Pons (tissue), 1 donor: ENCODE measurements at places on chromosomes 12 and 14.
A peak's percentile ranks its signal among the peaks of the same experiment; 100 is the strongest.

DNA sequence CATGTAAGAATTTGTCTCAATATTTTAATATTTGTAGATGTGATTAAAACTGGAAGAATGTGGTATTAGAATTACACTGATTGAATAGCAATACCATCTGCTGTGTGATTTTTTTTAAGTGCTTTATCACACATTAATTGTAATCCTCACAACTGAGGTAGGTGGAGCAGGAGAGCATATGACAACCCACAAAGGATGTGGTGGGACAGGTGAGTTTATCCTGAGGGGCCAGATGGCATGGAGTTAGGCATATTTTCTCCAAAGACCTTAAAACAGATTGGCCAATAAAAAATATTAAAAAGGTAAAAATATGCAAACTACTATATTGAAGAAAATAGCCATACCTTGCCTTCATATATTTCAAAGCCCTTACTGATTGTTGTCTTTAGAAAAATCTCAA, 7.8 kb downstream of the LRRC10 start:
- DNase-seq, result no peak

DNA sequence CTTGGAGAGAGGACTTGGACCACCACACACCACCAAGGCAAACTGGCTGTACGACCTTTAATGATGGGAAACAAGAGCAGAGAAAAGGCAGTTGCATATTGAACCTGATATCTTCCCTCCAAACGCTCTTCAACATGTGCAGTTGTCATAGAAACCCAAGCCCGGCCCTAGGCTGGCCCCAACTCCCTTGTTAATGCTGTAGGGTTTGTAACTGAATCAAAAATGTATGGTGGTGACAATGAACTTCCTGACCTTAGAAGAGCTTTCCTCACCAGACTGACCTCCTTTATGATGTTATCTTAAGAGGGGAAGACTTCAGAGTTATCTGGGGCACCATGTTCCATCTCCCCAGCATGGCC, 12.3 kb downstream of the APOLD1 start:
- no peak for DNase-seq

DNA sequence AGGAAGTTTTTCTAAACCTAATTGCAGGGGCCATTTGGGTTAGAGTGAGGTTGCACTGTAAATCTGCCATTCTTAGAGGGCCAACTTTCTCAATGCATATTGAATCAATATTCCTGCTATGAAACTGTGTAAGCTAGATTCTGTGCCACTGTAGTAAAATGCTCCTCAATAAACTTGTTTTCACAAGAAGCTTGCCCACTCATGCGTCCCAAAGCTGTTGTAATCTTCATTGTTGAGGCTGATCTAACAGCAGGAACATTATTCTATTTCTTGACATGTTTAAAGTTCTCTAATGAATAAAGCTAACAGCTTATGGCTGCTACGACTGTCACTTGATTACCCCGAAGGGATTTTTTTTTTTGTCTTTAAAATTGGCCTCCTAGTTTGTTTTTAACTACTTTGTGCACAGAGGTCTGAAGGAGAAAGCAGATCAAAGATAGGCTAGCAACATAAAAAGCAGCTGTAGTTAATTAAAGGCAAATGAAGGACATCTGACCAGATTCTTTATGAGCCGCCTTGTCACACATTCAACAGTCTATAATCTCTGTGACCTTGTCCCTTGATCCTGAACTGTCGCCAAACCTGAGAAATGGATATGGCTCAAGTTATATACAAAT, 243.7 kb downstream of the PAX9 start:
- DNase-seq, result no peak

DNA sequence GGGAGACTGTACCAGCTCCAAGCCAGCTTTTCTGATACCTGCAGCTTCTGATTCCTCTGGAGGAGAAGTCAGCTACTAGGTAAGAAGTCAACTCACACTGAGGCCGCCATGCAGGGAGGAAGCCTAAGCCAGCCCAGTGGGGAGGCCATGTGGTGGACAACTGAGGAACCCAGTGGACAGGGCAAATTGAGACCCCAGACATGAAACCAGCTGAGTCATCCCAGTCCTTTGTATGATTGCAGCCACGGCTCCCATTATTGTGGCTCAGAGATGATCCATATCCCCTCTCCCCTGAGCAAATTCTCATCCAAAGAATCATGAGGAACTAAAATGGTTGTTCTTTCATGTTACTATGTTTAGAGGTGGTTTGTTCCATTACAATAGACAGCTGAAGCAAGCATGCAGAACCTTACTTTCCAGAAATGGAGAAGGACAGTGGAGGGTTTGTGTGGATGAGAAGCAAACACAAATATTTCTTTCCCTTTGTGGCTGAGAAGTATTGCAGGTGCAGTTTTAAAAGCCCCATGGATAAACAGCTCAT, 1147.3 kb upstream of the TMEM132C start:
- DNase-seq, result no peak

DNA sequence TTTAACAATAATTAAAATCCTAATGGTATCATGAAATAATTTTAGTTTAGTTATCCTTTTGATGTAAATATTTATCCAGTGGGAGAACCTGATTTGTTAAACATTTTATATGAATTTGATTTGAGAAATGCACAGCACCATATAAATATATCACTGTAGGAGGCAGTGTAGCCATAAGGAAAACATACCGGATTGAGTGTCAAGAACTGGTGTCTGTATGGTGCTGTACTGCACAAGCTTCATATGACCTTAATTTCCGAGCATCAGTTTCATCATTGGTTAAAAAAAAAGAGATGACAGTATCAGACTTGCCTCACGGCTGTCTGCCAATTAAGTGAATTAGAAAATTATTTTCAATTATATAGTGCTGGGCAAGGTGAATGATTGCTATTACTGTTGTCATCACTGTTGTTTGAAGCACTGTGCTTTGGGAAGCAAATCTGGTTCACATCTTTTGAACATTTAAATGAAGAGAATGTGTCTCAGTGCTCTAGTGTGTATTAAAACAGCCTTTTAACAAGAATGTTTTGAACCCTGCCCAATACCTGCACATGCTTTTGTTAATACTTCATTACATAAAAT, 72.1 kb downstream of the TMTC2 start:
- peak; percentile 71 for DNase-seq

DNA sequence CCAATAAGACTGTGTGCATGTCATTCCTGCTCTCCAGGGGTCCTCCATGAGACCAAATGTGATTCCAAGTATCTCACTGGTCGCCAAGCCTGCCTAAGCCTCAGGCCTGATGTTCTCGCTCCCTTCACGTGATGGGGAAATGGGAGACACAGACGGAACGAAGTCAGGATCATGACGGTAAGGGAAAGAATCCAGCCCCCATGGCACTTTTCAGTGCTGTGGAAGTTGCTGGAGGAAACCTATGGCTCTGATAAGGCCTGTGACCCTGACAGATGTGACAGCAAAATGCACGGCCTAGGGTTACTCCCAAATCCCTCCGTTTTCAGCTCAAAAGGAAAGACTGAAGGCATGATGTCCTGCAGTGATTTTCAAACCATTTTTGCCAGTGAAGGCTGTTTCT, 184.9 kb downstream of the CALM1 start:
- DNase-seq, result no peak

- no peak for DNase-seq
Observed at GRCh38 chr12:585062-586061, 77.9 kb downstream of the NINJ2 start.

- no peak for DNase-seq
Observed at GRCh38 chr14:56810147-56810719, at the start of gene OTX2. OTX2 (minus strand) TSS chr14:56810479; CDS start chr14:56805456, 5,023 bp downstream.

DNA sequence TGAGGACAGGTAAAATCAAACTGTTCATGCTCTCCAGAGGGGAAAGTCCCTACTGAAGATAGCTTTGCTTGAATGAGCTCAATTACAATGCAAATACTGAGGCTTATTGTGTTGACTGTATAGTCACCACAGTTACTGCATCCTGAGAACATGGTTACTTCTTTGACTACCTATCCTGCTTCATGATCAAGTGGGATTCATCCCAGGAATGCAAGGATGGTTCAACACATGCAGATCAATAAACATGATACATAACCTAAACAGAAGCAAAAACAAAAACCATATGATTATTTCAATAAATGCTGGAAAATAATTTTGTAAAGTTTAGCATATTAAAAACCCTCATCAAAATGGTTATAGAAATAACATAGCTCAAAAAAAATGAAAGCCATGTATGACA, 32.9 kb upstream of the P2RX7 start:
- no peak for DNase-seq

- DNase-seq, result no peak
Observed at GRCh38 chr12:66763467-66763866, 84.6 kb upstream of the GRIP1 start.
